Hindlimb muscle (tissue), 1 donor: ENCODE measurements at places on chromosomes 3 and 15. TPM values are rescaled to one million over a fixed set of nuclear protein-coding genes. Genes with fewer than 3 reads are reported as not detected.

GRCh38 chr3:27486336-27486735 lies 2.2 kb upstream of the SLC4A7 start:
- no peak for DNase-seq

GRCh38 chr15:66484539-66485112 lies 12.9 kb downstream of the SNAPC5 start:
- no peak for DNase-seq

DNA sequence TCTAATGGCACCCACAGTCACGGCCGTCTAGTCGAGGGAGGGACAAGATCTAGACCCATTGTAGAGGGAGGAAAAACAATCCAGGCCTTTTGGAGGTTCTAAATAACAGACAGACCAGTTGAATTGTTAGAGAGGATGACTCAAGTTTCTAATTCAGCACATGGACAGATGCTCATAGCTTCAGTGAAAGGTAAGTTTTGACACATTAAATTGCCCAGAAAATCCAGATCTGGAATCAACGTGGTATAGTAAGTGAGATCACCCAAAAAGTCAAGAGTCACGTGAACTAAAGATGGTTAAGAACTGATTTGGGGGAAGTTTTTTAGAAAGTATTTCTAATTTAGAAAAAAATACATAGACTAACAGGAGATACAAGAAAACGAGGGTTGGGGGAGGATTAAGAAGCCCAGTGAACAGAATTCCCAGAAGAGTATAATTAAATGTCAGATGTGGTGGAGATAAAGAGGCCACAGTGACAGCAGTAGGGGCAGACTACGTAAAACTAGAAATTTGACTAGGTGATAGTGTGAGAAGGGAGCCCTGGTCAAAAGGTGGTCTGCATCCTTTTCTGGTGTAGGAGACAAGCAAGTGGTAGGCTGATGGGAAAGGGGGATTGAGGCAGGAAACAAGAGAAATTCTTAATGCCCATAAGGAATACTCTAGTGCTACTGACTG lies 47.1 kb downstream of the CAPN7 start:
- no peak for DNase-seq

GRCh38 chr15:85795337-85796305 lies 896 bp upstream of the KLHL25 start:
- no peak for DNase-seq

GNAT1 gene
- 0.37 TPM for polyA plus RNA-seq

- no peak for DNase-seq
These were observed 38.4 kb downstream of the MED12L start for GRCh38 chr3:151123827-151124226.

DNA sequence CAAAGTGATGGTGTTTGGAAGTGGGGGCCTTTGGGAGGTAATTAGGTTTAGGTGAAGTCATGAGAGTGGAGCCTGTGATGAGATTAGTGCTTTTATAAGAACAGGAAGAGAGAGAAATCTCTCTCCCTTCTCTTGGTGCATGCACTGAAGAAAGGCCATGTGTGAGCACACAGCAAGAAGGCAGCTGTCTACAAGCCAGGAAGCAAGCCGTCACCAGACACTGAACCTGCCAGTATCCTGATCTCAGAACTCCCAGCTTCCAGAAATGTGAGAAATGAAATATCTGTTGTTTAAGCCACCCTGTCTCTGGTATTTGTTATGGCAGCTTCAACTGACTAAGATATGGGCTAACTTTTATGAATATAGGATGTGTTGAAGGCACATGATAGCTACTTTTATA lies 72.6 kb downstream of the REC114 start:
- no peak for DNase-seq

LEO1 gene
- polyA plus RNA-seq = 18.7 TPM

DNA sequence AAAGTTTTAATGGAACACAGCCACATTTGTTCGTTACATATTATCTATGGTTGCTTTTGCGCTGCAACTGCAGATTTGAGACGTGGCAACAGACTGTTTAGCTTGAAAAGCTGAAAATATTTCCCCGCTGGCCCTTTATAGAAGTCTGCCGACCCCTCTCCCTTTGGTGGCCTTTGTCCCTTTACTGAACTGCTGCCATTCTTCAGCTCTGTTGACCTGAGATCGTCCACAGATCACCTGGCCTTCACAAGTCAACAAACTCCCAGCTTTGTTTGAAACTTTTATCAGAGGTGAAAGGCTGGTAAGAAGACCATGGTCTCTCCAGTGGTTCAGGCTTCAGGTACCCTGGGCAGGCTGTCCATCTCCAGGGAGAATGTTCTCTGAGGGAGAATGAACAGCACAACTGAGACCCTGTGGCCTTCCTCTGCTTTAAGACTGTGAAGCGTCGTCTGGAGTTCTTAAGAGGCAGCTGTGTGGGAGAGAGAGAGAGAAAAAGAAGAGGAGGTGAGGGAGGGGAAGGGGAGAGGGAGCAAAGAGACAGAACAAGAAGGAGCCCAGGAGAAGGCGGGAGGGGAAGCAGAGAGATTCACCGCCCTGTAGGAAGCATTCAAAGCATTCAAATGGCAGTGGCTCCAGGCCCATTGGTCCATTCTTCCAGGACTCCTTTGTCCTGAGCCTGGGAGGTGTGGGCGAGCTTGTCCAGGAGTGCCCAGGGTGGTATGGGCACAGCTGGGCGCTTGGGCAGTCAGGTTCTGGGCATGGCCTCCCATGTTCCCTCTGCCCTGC lies 53.7 kb upstream of the INSYN1 start:
- DNase-seq = no peak

DNA sequence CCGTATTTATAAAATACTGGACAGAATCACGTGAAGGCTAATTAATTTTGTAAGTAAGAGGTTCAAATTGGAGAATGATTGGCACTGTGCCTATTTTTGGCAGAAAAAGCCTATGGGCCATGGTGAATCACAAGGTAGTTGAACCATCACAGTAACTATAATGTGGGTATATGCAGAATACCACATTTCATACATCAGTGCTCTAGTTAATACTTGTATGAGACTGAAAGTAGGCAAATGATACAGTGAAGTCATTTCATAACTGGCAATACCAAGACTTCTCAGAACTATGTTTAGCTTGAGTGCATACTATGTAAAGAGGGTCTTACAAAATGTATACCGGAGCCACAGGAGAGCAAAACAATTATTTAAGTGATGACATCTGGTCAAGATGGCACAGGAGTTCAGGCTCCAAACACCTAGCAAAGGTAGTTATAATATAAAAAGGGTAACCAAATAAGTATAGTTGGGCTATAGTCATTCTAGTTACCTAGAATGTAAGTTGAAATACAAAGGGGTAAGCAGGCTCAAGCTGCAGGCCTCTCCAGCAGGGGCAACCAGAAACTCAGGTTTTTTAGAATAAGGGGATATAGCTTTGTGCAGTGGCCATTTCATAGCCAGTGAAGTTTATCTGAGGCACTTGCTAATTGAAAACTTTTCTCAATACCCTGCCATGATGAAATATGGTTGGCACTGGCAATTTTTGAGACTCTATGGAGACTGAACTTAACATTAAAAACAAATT lies 19.1 kb downstream of the GPR160 start:
- no peak for DNase-seq

KNSTRN gene
- 16.8 TPM for polyA plus RNA-seq

DNA sequence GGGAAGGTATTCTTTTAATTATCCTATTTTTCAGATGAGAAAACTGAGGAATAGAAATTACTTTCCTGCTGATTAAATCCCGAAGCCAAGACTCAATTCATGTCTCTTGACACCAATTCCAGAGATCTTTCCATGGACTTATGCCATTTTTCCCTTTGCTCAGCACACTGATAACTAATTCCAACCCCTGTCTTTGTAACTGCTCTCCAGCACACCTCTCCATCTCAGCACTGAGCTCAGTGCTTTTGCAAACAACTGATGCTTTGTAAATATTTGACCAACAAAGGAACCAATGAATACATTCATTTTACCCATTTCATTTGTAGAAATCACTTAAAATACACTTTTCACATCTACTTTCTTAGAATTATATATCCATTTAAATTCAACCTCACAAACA lies 249.1 kb downstream of the IL5RA start:
- no peak for DNase-seq

DNA sequence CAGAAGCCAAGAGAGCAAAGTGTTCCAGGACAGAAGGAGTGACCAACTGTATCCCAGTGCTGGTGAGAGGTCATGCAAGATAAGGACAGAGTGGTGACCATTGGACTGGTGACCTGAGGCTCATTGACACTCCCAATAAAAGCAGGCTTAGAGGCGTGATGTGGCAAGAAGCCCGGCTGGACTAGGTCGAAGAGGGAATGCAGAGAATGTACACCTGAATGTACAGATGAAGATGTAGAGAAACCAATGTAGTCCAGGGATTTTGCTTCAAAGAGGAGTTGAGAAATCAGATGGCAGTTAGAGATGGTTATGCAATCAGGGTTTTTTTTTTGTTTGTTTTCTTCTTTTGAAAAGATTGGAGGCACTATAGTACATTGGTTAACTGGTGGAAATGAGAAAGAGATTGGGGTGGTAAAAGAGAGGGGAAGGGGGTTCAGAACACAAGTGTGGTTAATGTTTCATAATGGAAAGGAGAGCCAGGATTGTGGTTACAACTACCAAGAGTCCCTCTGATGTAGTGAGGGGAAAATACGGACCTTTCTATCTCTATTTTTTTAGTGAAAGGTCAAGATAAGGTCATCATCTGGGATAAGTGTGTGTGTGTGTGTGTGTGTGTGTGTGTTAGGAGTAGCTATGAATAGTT lies 23.3 kb downstream of the ST3GAL6 start:
- DNase-seq = no peak

DNA sequence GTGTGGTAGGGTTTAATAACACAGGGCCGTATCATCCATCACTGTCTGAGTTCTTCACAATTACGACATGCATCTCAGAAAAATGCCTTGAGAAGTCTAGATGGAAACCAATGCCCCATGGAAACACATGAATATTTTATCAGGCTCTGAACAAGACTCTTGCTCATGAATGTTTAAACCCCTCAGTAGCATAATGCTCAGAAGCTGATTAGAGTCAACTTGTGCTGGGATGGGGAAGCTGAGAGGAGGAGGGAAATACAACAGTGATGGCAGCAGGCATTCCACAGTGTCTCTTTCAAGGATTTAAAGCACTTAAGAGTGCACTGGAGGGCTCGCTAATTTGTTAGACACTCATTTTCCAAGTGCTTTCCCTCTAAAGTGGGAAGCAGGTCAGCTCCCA lies 3.8 kb downstream of the GPR156 start:
- no peak for DNase-seq

MINDY4B gene
- not detected for polyA plus RNA-seq

SKOR1 gene
- 0.67 TPM for polyA plus RNA-seq

- no peak for DNase-seq
These were observed 18.8 kb upstream of the PLXND1 start for GRCh38 chr3:129625072-129625874.

GRCh38 chr3:171883257-171883892 lies 40.2 kb downstream of the TMEM212 start:
- no peak for DNase-seq

- peak; percentile 29 for DNase-seq
These were observed 170.5 kb upstream of the TGFBR2 start for GRCh38 chr3:30435861-30436331.

CCDC39 gene
- polyA plus RNA-seq = 2.7 TPM

GRCh38 chr15:79969146-79969545 lies 1.9 kb downstream of the BCL2A1 start:
- no peak for DNase-seq

BFSP2 gene
- polyA plus RNA-seq = not detected

GRCh38 chr3:152243301-152243711 lies 25.4 kb upstream of the MBNL1 start:
- no peak for DNase-seq

DNA sequence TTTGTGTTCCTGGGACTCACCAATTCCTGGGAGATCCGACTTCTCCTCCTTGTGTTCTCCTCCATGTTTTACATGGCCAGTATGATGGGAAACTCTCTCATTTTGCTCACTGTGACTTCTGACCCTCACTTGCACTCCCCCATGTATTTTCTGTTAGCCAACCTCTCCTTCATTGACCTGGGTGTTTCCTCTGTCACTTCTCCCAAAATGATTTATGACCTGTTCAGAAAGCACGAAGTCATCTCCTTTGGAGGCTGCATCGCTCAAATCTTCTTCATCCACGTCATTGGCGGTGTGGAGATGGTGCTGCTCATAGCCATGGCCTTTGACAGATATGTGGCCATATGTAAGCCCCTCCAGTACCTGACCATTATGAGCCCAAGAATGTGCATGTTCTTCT lies 16.8 kb downstream of the OR4F15 start:
- DNase-seq = no peak

DNA sequence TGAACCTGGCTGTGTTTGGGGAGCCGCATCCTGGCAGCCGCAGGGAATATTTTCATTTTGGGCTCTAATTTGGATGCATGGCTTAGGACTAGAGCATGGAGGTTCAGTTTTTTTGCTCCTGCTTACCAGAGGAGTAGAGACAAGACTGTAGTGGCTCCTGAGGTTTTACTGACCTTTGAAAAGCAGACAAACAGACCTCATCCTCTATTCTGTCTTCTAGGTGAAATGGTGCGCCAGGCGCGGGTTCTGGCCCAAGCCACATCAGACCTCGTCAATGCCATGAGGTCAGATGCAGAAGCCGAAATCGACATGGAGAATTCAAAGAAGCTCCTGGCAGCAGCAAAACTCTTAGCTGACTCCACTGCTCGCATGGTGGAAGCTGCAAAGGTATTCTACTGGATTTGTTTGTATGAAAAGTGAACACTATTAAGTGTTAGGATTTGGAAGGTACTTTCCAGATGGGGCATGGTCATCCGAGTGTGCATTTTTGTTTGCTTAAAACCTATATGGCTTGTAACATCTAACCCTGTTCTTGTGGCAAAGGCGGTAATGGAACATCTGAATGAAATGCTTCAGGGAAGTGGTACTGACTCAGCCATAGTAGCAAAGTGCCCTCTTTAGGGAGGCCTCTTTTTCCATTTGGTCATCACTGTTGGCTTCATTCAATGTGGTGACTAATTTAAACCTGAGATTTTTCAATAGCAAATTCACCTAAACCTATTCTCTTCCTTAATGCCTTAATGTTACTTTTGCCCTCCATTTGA lies 330.7 kb upstream of the TPM1 start:
- DNase-seq = no peak

TTC21A gene
- 2.9 TPM for polyA plus RNA-seq

TMEM207 gene
- polyA plus RNA-seq = not detected

DNA sequence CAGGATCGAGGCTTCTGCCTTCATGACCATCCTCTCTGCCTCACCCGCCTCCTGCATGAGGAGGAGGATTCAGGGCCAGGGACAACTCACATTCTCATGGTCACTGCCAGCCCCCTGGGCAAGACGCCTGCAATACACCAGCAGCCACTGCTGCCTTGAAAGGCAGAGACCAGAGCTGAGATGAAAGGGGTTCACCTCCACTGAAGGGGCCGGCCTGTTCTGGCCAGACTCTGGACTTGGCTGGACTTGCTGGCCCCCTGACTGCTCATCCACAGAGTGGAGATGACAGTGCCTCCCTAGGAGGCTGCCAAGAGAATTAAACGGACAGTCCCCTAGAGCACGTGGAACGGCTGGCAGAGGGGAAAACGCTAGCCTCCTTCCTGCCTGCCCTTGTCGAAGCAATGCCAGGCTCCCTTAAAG lies 35.2 kb downstream of the MGLL start:
- peak; percentile 76 for DNase-seq

MUC20 gene
- 6.6 TPM for polyA plus RNA-seq
